ENCODE measurements at places on chromosomes 11 and 22.
A peak's percentile ranks its signal among the peaks of the same experiment; 100 is the strongest.

GRCh38 chr11:134313821-134314607 lies 17.8 kb upstream of the GLB1L2 start:
- no peak for DNase-seq

DNA sequence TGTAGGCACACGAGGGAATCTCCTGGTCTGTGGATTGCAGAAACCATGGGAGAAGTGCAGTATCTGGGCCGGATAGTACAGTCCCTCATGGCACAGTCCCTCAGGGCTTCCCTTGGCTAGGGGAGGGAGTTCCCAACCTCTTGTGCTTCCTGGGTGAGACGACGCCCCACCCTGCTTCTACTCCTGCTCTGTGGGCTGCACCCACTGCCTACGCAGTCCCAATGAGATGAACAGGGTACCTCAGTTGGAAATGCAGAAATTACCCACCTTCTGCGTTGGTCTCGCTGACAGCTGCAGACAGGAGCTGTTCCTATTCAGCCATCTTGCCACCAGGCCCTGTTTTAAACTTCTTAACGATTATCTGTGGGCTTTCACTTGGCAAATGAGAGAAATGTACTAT lies 157.2 kb upstream of the CARD18 start:
- no peak for DNase-seq

- peak; percentile 31 for DNase-seq
Observed at GRCh38 chr11:58629857-58630256, 7.4 kb downstream of the CNTF start.

DNA sequence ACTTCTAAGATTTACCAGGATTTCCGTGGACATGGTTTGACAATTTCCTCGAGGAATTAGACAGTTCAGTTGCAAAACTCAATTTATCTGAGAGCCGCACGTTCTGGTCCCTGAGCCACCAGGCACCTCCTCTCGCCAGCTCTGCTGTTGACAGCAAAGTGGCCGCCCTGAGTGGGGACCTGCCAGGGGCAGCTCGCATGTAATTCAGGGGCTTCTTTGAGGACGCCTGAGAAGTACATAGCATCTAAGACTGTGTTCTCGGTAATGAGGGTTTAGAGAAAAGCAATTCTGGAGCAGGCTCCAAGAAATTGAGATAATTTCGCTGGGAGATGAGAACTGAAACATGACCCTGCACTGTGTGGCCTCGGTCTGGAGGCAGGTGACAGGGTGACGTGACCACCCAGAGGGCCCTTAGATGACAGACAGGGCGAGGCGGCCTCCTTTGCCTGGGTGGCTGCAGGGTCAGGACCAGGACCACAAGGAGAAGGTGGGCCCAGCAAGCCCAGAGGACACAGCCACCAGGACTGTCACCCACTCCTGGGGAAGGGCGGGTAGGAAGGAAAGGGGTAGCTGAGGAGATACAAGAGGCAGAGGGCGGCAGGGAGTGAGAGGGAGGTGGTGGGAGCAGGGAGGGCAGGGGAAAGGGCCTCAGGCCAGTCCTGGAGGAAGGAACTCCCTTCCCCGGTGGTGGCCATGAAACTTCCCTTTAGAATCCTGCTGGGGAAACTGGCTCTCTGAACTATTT lies 55.0 kb downstream of the RTL6 start:
- no peak for DNase-seq

DNA sequence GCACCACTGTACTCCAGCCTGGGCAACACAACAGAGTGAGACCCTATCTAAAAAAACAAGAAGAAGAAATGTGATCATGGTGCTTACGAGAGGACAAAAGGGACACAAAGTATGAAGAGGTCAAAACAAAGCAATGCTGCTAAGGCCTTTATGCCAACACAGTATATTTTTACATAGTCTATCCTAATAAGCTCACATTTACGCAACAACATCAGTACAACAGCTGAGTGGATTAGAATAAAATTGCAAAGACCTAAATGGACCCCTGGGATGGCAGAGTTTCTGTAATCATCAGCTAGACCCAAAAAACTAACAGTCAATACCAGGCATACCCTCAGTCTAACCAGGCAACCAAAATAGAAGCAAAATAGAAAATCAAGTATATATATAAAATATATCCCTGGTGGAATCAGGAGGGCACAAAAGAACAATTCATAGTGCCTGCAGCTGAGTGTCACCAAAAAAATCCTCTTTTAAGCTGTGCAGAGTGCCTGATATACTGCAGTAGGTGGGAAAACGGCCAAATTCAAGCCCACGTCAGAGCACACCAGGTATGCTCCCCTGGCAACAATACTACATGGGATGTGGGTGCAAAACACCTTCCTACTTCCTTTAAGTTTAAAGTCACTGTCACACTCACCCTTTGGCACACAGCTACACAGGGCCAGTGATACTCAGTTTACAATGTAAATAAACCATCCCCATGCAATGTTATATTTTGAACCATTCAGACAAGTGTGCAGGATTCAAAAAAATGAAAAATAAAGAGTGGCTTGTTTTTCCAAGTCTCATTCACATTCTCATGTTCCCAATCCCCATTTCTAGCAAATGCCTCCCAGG lies 57.8 kb downstream of the RBFOX2 start:
- no peak for DNase-seq

DNA sequence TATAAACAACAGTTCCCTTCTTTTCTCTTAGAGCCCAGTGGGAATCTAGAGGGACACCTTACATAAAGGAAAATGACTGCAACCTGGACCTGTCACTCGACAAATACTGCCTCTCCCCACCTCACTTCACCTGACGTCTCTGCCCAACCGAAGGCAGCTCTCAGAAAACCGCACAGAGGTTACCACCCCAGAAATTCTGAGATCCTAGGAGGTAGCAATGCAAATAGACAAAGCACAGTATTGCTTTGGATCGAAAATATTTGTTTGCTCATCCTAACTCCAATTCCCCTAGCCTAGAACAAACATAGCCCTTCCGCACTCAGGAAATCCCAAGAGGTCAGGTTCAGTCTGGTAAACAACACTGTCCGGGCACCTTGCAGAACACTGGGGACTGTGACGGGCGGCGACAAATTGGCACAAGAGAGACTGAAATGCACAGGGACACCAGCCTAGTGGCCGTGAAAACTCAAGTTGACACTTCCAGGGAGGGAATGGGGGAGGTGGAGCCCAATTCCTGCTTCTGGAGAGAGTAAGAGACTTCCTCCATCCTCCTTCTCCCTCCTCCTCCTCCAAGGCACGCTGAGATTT lies 420 bp upstream of the TRIM44 start:
- DNase-seq: no peak

- no peak for DNase-seq
Observed at GRCh38 chr11:106161775-106162634, 84.5 kb downstream of the AASDHPPT start.

DNA sequence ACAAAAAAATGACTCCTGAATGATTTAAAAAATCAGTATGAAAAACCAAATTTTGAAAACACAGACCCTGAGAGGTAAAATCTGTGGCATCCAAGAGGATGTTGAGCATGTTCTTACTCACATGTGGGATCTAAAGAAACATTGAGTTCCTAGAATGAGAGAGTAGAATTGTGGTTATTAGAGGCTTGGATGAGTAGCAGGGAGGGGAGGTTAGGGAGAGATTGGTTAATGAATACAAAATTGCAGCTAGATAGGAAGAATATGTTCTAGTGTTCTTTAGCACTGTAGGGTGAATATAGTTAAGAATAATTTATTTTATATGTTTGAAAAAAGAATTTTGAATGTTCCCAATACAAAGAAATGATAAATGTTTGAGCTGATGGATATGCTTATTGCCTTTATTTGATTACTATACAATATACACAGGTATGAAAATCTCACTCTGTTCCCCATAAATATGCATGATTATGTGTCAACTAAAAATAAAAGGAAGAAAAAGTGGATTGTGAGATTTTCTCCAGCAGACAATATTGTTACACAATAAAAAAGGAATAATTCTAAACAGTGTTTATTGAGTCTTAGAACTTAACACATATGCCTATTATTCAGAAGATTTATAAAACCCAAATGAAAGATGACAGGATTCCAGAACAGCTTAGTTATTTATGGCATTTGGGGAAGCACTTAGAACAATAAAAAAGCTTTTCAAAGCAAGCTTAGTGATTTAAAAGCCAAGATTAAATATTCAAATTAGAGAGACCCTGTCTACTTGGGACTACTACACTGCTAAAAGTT lies 28.7 kb downstream of the MS4A2 start:
- DNase-seq: no peak

DNA sequence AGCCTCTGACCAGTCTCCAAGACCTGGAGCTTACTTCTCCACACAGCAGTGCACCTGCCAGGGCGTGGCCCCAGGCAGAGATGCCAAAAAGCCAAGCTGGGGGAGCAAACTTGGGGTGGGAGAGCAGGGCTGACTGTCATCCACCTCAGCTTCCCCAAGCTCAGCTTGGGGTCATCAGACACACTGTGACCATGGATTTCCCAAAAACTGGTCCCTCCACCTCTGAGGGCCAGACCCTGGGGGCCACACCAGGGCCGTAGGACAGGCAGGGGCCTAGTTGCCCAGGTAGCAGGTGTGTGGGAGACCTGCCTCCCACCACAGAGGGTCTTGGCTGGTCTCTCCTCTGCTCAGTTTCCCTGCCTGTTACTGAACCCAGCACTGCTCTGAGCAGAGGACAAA lies 30.6 kb downstream of the ARVCF start:
- DNase-seq: no peak

DNA sequence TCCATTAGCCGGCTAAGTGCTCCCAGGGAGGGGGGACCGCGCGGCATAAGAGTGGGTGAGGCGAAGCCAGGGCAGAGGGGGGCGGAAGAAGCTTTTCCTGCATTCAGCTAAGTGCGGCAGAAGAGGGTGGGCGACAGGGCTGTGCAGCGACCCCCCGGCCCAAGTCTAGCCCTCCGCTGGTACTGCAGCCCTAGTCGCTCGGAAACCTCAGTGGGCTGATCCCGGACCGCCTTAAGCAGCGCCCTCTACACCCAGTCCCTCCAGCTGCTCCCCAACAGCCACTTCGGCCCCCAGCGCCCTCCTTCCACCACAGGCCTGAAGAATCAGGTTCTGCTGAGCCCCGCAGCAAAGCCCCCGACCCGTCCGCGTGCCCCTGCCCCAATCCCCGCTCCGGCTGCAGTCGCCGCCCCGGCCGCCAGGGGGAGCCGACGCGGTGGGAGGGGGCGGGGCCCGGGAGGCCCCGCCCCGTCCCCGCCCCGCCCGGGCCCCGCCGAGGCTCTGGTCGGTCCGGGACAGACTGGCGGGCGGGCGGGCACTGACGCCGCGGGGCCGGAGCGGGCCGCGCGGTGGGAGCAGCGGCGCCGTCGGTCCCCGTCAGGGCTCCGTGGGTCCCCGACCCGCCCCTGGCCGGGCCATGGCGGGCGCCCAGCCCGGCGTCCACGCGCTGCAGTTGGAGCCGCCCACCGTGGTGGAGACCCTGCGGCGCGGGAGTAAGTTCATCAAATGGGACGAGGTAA lies at the start of gene PLCB3:
PLCB3 (plus strand) TSS at position 515 of the 737 bp plus-strand sequence; CDS start at position 635, 120 bp downstream.
- peak; percentile 84 for DNase-seq

DNA sequence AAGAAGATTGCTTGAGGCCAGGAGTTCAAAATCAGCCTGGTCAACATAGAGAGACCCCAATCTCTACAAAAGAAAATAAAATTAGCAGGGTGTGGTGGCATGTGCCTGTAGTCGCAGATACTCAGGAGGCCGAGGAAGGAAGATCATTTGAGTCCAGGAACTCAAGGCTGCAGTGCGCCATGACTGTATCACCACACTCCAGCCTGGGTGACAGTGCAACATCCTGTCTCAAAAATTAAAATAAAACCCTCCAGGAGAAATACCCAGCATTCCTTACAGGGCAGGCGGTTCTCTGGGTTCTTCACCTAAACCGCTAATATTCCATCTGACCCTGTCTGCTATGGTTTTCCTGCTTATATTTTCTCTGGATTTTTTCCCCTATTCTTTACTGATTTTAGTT lies 13.5 kb downstream of the TCF20 start:
- DNase-seq: no peak

DNA sequence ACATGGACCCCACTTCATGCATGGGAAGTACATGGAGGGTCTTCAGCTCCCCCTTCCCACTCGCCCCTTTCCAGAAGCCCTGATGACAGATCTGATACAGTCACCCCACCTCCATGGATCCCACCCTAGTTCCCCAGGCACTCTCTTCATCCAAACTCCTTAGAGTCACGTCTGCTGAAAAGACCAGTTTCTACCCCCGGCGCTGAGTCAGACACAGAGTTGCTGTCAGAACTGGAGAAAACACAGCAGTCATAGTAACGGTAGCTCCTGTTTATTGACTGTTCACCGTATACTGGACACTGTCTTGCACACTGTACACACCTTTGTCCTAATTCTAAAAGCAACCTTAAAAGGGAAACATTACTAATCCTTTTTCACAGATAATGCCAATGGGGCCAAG lies 29.1 kb downstream of the DRD2 start:
- DNase-seq: no peak

DNA sequence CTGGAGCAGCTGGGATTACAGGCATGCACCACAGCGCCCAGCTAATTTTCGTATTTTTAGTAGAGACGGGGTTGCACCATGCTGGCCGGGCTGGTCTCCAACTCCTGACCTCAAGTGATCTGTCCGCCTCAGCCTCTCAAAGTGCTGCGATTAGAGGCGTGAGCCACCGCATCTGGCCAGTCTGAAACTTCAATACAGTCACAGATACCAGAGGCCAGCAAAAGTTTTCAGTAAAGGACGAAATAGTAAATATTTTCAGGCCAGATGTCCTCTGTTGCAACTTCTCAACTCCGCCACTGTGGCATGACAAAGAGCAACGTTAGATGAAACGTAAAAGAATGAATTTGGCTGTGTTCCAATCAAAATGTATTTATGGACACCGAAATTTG lies 403.6 kb downstream of the MN1 start:
- peak; percentile 54 for DNase-seq

DNA sequence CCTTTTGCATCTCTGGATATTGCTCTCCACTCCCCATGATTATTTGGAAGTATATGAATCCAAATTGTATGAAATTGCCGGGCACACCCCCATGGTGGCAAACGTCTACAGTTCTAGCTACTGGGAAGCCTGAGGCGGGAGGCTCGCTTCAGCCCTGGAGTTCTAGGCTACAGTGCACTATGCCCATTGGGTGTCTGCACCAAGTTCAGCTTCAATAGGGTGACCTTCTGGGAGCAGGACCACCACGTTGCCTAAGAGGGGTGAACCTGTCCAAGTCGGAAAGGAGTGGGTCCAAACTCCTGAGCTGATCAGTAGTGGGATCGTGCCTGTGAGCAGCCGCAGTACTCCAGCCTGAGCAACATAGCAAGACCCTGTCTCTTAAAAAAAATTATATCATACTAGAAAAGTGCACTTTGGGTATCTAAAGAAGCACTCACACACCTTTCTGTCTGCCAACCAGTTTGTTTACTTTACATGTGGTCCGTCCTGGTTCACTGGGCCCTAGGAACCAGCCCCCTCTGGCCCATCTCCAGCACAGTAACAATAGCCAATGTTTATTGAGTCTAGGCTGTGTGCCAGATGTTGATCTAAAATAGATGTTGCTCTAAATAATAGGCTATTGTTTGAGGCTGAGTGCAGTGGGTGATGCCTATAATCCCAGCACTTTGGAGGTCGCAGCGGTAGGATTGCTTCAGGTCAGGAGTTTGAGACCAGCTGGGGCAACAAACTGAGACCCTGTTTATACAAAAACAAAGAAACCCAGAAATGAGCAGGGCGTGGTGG lies 16.4 kb upstream of the KAT5 start:
- DNase-seq: no peak
